ENCODE measurements at places on chromosomes 4 and X.

GRCh38 chr4:38082424-38083385 lies 122.5 kb downstream of the PTTG2 start:
- ATAC-seq = no peak

DNA sequence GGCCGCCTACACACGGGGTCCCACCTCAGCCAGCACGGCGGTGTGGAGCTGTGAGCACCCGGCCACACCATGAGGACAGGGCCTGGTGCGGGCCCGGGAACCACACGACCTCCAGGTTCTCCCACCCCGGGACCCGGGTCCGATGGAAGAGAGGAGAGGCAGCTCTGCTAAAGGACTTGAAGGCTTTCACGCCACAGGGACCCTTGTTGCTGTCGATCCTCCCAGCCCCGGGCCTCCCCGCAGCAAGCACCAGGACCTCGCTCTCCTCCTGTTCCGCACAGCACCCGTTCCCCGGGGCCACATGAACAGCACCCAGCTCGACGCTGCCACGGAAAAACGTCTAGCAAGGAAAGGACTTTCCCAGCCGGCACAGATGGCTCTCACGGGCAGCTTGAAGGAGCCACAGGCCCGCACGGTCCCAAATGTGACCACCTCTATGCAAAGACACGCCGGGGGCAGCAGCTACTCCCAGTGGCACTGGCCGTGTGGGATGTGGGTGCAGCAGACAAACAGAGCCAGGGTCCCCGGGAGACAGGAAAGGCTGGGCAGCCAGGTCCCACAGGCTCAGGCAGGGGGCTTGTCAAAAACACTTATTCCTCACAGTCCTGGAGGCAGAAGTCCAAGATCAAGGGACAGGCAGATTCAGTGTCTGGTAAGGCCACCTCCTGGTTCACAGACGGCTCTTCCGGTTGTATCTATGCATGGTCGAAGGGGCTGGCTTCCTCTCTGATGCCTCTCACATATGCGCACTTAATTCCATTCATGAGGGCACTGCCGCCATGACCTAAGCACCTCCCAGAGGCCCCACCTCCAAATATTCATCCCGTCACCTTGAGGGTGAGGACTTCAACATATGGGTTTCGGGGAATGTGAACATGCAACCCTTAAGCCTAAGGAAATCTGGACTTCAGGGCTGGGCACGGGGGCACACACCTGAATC lies 24.7 kb downstream of the FAM53A start:
- ATAC-seq = no peak

- ATAC-seq = peak; percentile 96
These were observed at the start of gene TMLHE for GRCh38 chrX:155612312-155613224. TSS of gene TMLHE (minus strand) at chrX:155612952. CDS start at chrX:155545276, 67,676 bp downstream.

GRCh38 chr4:138577145-138577544 lies 335.0 kb upstream of the SLC7A11 start:
- no peak for ATAC-seq

GRCh38 chr4:139419388-139419914 lies 34.5 kb upstream of the RAB33B start:
- ATAC-seq = no peak

GRCh38 chr4:157217708-157218107 lies 2.8 kb upstream of the GRIA2 start:
- ATAC-seq = no peak

DNA sequence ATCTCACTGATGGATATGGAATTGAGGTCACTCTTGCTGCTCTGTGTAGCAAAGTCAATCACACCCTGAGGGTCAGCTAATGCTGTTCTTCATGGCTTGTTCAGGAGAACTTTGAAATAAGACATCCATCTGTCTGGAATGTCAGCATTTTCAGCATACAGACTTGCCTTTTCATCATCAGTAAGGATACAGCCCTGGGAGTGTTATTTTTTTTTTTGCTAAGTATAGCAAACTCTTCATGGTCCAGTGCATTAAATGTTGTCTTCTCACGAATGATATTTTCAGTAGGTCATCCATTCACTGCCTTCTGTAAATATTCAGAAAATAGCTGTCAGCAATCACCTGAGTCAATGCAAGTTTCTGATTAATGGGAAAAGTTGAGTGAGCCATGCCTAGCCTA lies 268.8 kb upstream of the SMIM31 start:
- no peak for ATAC-seq

- ATAC-seq = peak; percentile 24
These were observed 14.9 kb upstream of the CDKN2AIP start for GRCh38 chr4:183429489-183429888.

DNA sequence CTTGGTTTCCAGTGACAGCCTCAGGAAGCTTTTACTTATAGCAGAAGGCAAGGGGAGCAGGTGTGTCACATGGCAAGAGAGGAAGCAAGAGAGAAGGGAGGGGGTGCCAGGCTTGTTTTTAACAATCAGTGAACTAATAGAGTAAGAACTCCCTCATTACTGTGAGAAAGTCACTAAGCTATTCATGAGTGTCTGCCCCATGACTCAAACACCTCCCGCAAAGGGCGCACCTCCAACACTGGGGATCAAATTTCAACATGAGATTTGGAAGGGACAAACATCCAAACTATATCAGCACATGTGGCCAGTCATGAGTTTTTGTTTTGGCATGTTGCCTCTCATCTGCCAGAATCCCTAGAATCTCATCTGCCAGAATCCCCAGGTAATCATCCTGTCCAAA lies 183.5 kb upstream of the C1QTNF7 start:
- ATAC-seq = no peak

DNA sequence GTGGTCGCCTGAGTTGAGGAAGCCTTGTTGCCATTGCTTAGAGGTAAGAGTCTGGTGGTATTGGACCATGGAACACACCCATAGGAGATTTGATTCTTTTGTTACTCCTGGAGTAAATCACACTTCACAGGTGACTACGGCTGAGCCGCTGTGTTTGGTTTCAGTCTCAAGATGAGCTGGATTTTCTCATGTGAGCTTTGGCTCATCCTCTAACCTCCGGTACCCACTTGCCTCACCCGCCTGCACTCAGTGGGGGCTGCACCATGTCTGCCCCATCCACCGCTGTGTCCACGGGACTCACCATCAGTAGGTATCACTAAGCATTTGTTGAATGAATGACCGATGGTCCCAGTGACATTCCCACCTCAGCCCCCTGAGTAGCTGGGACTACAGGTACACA lies 52.7 kb downstream of the HTT-AS start:
- no peak for ATAC-seq

GRCh38 chr4:188680004-188680666 lies 540.9 kb downstream of the TRIML1 start:
- no peak for ATAC-seq

DNA sequence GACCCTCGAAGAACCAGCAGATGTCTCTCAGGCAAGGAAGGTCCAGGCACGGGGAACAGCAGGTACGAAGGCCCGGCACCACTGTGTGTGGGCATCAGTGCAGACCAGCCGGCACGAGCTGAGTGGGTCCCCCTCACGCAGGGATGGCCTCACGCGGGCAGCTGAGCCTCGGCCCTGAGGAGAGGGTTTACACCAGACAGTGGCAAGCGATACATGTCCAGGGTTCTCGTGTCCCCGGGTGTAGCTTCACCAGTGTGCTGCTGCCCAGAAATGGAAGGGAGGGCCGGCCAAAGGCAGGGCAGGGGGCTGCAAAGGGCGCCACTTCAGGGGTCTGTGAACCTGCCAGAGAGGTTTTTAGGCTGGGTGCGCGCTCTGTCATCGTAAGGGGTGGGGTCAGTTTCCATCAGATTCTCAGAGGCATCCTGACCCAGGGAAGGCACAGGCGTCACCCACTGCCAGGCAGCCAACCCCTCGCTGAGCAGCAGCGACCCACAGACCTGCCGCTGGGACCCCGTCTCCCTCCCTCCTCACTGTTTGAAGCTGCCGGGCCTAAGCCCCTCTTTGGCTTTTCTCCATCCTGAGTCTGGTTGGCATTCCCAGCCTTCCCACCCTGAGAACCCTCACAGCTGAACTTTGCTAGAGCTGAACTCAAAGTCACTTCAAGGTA lies 107.0 kb downstream of the CPZ start:
- ATAC-seq = no peak

DNA sequence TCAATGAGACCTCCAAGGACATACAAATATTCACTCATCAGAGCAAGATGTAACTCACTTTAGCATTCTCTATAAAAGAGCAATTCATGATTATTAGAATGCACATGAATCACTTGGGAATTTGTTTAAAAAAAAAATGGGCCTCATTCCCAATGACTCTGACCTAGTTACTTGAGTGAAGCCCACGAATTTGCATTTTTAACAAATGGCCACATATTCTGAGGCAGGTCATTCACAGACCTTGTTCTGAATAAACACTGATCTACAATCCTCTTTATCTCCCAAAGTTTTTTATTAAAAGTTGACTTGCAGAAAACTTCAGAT lies 255.1 kb upstream of the VEGFC start:
- no peak for ATAC-seq

DNA sequence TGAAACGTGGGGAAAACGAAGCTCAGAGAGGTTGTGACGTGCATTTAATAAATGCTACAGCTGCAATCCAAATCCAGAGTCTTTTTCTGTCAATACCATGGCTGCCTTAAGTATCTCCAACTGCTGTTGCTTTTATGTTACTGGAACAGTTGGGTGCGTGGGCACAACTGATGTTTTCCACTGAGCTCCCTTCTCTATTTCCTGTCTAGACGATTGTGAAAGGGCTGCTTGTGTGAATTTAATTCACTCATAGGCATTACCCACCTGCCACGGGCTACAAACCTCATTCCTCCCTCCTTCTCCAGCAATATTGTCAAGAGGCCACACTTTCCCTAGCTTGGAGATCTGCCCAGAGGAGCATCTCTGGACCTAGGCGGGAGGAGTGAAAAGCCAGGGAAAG lies 526.0 kb downstream of the MID1IP1 start:
- ATAC-seq = no peak

DNA sequence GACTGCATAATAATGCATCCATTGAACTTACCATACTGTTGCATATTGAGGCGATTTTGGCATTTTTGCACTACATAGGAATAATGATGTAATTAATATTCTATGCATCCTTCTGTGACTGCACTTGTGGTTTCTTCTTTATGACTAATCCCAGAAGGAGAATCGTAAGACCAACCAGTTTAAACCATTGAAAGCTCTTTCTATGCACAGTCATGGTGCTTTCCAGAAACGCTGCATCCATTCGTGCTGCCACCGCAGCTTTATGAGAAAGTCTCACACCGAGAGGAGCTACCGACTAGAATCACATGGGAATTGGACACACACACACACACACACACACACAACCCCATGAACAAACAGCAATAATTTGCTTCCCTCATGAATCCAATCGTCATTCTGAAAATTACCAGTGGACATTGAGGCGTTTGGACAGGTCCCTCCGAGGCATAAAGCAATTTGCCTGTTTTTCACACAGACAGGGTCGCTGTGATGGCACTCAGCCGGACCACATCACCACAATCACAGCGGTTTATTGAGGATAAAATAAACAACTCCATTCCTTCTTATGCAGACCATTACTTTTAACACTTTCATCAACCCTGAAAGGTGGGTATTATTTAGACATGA lies 64.2 kb downstream of the PACRGL start:
- no peak for ATAC-seq

DNA sequence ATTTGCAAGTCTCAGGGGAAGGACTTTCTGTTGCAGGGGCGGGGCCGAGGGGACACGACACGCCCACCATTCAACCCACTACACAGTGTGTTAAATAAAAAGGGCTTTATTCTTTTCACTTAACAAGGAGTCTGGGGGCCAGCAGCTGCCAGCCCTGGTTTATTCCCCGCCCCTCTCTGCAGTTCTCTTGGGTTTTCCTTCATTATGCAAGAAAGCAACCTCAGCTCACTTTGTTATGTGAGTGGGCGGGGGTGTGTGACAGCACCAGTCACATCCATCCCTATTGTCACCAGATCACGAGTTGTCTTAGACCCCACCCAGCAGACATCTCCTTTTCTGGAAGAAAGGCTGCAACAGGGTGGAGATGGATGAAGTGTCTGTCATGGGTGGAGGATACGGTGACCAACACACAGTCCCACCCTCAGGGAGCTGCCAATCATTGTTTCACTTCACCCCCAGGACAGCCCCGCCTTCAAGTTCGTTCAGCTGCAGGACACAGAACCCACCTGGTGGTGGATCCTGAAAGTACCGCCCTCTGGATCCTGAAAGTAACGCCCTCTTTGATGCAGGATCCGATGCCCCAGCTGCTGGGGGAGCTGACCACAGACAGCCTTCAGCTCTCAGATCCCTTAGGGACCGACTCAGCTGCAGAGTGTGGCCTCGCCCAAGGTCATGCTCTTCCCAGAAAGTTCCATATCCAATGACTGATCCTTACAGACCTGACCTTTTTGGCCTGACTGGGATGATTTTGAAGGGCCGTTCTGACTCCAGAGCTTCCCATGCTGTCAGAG lies 79.6 kb downstream of the SMIM20 start:
- ATAC-seq = peak; percentile 67

- no peak for ATAC-seq
These were observed 74.6 kb upstream of the NALF2 start for GRCh38 chrX:69429339-69430015.

GRCh38 chr4:146428298-146428697 lies 93.4 kb downstream of the SLC10A7 start:
- ATAC-seq = no peak

DNA sequence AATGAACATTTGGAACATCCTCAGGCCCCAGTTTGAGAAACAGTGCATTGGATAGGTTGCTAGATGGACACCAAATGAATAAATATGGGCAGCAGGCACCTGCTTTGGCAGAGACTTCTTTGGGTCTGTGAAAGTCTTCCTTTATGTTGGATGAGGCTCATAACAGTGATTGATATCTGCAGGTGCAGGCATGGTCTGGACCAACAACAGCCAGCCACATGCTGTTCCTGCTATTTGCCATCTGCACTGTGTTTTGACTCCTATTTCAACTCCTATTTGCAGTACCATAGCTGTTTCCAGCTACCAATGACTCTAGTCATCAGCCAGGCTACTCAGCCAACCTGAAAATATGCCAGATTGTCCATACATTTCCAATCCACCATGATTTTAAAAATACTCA lies 60.9 kb downstream of the ANAPC4 start:
- ATAC-seq = no peak

GRCh38 chrX:44596277-44596676 lies 53.6 kb upstream of the FUNDC1 start:
- ATAC-seq = peak; percentile 79

GRCh38 chr4:7988437-7988836 lies 48.8 kb upstream of the AFAP1 start:
- ATAC-seq = no peak
